ENCODE measurements at places on chromosomes 4 and X.

DNA sequence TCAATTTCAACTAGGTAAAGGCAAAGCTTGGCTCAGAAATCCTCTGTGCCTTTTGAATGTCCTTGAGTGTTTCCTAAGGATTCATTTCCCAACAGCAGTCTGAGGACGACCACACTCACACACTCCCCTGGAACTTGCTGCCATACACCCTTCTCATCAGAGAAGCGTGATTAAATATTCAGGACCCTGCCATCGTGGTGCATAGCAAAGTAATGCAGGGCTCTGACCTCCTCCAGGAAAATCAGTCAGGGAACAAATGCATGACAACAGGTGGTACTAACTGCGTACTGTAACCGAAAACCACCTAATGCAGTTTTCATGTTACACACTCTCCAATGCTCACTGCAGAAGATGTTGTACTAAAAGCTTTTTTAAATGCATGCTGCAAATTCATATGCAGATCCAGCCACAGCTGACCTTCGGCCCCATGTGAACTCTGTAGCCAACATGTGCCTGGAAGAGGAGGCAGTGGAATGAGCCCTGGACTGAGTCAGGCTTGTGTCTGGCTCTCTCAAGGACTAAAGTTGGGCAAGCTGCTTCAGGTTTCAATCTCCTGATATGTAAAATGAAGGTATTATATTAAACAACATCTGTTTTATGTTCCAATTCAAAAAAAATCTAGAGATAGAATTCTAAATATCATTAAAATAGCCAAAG is 238.3 kb downstream of the KCNIP4 start:
- DNase-seq = no peak

DNA sequence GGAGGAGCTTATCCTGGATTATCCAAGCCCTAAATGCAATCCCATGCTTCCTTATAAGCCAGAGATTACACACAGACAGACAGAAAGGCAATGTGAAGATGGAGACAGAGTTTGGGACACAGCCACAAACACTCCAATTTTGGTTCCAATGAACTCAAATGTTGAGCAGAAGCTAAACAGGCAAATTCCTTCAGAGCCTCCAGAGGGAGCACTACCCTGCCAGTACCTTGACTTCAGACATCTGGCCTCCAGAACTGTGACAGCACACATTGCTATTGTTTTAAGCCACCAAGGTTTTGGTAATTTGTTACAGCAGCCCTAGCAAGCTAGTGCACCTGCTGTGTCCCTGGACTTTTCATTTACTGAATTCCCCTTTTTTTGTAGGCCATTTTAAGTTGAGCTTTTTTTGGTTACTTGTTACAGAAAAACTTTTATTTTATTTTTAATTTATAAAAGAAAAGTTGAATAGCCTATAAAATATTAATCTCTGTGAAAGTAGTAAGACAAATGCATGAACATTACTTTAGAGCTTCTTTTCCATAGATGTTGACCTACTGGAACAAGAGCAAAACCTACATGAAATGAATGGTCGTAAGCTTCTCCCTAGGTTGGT is 33.4 kb upstream of the SRD5A3 start:
- DNase-seq = no peak

GRCh38 chrX:84441143-84441542 is 61.1 kb downstream of the HDX start:
- DNase-seq = no peak

GRCh38 chrX:10990418-10990817 is 120.7 kb upstream of the HCCS start:
- no peak for DNase-seq

DNA sequence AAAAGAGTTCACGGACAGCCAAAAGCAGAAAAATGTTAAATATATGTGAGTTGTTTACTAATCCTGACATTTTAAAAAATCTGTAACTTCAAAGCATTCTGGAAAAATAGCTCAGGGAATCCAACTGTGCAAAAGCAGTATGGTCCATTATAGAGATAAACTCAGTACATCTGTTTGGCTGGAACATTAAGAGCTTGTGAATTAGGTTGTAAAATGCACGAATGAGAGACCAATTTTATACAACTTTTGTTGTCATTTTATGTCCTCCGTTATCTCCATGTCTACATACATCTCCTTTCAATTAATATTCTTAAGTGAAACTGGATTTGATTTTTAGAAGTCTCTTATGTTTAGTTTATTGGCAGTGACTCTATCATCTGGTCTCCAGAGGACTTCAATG is 367.0 kb upstream of the ATOH1 start:
- DNase-seq = no peak

- DNase-seq = no peak
Observed at GRCh38 chr4:30555775-30556174, 164.4 kb upstream of the PCDH7 start.
